ENCODE measurements at places on chromosomes 7 and 10.

DNA sequence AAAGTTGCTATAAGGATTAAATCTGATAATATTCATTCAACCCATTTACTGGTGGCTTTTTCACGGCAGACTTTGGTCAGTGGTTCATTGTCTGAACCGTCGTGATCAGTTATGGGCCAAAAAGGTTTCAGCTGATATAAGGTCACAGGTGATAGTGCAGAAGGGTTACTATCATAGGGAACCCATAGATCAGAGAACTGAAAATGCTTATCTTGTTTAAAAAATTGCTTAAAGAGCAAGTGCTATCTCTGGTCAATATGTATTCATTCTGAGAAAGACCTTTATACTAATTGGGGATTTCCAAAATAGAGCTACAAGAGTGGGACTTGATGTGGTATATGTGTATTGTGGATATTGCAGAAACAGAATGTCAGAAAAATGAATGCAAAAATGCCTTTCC is 147.8 kb upstream of the SEMA3E start:
- DNase-seq: no peak

DNA sequence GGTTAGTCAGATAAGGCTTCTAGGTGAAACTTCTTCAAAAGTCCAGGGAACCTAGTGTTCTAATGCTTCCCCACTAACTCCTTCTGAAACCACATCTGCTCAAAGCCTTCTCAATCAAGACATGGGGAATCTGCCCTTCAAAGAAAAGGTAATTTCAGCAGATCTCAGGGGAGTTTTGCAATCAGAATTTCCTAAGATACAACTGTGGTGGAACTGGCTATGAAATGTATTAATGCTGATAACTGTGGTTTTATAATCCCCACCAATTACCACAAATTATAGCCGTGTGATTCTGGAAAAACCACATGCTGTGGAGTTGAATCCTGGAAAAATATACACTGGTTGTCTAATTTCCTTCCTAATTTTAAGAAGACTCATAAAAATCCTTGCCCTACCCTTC is 233.8 kb downstream of the SORCS1 start:
- DNase-seq: no peak

GRCh38 chr7:56125831-56126230 is 9.6 kb upstream of the NUPR2 start:
- no peak for DNase-seq

GRCh38 chr7:40828686-40829600 is 694.1 kb downstream of the SUGCT start:
- no peak for DNase-seq

GRCh38 chr7:103447073-103447960 is 1.3 kb upstream of the SLC26A5 start:
- peak; percentile 47 for DNase-seq

Data from progenitor cell of endocrine pancreas (in vitro differentiated cells).